C1 segment of cervical spinal cord (tissue), 14 donors: ENCODE measurements at places on chromosomes 2 and 18.

- no peak for DNase-seq
Observed at GRCh38 chr2:232333361-232334135, 45.0 kb upstream of the ALPP start.

- DNase-seq, result no peak
Observed at GRCh38 chr2:229268626-229269025, 2.5 kb downstream of the PID1 start.

DNA sequence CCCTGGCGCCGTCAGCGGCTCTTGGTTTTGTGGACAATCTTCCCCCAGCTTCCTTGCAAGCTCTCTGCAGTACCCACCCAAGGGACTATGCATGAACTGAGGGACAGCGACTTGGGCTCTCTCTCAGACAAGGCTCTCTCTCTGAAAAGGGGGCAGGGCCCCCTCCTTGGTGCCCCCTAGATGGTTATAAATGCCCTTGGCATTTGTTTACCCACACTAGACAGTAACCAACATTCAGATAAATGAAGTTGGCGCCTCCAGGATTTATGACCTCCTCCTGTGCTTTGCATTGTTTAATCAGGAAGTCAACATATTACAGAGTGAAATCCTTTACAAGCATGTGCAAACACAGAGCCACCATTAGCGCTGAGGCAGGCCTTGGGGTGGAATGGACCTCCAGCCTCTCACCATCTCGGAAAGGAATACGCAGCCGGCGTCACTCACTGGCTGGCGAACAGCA is 547.4 kb upstream of the ID2 start:
- no peak for DNase-seq

DNA sequence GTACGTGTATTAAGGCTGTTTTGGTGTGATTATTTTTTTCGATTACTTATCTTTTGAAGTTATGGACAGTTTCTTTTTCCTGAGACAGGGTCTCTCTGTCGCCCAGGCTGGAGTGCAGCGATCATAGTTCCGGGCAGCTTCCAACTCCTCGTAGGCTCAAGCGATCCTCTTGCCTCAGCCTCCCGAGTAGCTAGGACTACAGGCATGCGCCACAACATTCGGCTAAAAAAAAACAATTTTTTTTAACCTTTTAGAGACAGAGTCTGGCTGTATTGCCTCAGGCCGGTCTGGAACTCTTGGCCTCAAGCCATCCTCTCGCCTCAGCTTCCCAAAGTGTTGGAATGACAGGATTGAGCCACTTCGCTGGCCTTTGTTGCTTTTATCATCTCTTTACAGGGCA is 945 bp downstream of the HAT1 start:
- no peak for DNase-seq

GRCh38 chr2:123644053-123644452 is 381.0 kb upstream of the CNTNAP5 start:
- no peak for DNase-seq

GRCh38 chr2:171741189-171741588 is 53.9 kb downstream of the DYNC1I2 start:
- no peak for DNase-seq
